Testis (tissue), 5 donors: ENCODE measurements at places on chromosomes 5 and 9. TPM values are rescaled to one million over a fixed set of nuclear protein-coding genes. Genes with fewer than 3 reads are reported as not detected.

GRCh38 chr9:100674419-100675122 is 96.7 kb downstream of the CAVIN4 start:
- no peaks in the 10 kb centered on the region for H3K4me1 ChIP-seq
- H3K27me3 ChIP-seq: no peaks in the 10 kb centered on the region
- no peak overlapping the region for H3K4me3 ChIP-seq

DNA sequence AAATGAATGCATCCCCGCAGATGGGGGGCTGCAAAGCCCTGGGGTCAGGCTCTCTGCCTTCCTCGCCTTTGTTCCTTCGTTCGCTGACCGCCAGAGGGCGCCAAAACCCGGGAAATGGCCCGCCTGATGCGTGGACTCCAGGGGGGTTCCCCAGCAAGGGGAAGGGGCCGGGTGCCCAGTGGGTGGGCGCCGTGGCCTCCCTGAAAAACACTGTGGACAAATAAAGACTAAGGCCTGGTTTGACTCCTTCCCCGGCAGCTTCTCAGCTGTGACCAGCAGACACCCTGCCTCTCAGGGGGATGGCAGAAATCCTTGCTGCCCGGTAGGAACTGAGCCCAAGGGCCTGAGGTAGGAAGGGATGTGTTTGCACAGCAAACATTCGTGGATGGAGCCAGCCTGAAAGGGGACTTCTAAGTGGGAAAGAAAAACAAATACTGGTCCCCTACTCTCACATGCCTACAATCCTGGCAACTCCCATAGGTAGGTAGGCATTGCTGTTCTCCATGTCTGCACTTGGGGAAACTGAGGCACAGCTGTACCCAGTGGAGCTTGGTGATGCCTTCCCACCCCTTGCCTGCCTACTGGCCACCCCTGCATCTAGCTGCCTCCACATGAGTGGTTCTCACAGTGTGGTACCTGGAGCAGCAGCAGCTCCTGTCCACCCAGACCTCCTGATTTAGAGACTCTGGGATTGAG is 57.7 kb downstream of the DUSP1 start:
- no peaks in the 10 kb centered on the region for H3K36me3 ChIP-seq
- peak; percentile 72 for DNase-seq
- H3K27ac ChIP-seq: no peak overlapping the region
- peaks cover 6% of the 10 kb centered on the region for H3K4me1 ChIP-seq

- no peaks in the 10 kb centered on the region for H3K36me3 ChIP-seq
- H3K27ac ChIP-seq: no peak overlapping the region
- no peak overlapping the region for H3K4me3 ChIP-seq
- no peaks in the 10 kb centered on the region for H3K27me3 ChIP-seq
- no peaks in the 10 kb centered on the region for H3K4me1 ChIP-seq
- DNase-seq: no peak
These were observed 26.9 kb upstream of the RAPGEF6 start for GRCh38 chr5:131661933-131662332.

- no peaks in the 10 kb centered on the region for H3K36me3 ChIP-seq
- no peak for DNase-seq
- H3K4me1 ChIP-seq: no peaks in the 10 kb centered on the region
- H3K27ac ChIP-seq: no peak overlapping the region
- no peaks in the 10 kb centered on the region for H3K27me3 ChIP-seq
These were observed 74.4 kb upstream of the FCN1 start for GRCh38 chr9:134991808-134992754.

DNA sequence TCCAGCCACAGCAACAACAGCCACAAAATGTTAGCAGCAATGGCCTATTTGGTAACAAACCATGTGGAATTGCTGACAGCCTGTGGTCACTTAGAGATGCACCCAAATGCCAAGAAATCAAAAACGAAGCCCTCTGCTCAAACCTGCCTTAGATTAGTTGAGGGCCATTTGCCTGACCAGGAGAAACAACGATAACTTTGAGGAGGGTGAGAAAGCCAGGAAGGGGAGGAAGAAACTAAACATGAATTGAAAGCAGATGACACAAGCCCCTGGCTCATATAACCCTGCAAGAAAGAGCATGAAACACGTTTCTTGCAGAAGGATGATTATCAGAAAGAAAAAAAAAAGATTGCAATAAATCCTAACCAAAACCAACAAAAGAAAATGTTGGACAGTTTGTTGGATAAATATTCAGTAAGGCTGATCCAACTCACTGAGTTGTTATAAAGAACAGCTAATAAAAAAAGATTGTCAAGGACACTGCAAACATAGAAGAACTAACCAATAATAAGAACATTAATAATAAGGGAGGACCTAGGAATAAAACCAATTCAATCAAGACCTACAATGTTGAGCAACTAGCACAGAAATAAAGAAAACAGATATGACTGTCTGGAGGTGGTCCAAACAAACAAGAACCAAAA is 140.5 kb upstream of the SLC30A5 start:
- H3K4me1 ChIP-seq: peaks cover 19% of the 10 kb centered on the region
- H3K27me3 ChIP-seq: no peaks in the 10 kb centered on the region
- peak overlapping the region; percentile 28 for H3K27ac ChIP-seq
- DNase-seq: no peak
- no peak overlapping the region for H3K4me3 ChIP-seq

GRCh38 chr5:68446487-68446894 is 230.9 kb downstream of the PIK3R1 start:
- H3K4me3 ChIP-seq: no peak overlapping the region
- H3K27ac ChIP-seq: no peak overlapping the region
- H3K27me3 ChIP-seq: no peaks in the 10 kb centered on the region

Gene SARDH
- total RNA-seq: 7.2 TPM

Gene DBH
- total RNA-seq: not detected

Gene PRDM12
- total RNA-seq: 0.71 TPM

Gene IL5
- 12.4 TPM for total RNA-seq

Gene MYMK
- total RNA-seq: not detected
